Activated naive CD4-positive, alpha-beta T cell treated with anti-CD3 and anti-CD28 coated beads, Interleukin-2, amount 50 U/mL, for 72 hours (primary cell): ENCODE measurements at places on chromosomes 7 and 10.

- DNase-seq: no peak
These were observed 31.9 kb downstream of the DUSP5 start for GRCh38 chr10:110529596-110530011.

GRCh38 chr10:22911889-22912762 is 15.7 kb upstream of the ARMC3 start:
- no peak for DNase-seq

GRCh38 chr7:120709972-120710320 is 148.0 kb downstream of the TSPAN12 start:
- no peak for DNase-seq

GRCh38 chr10:59711871-59712494 is 2.3 kb upstream of the SLC16A9 start:
- DNase-seq: no peak

DNA sequence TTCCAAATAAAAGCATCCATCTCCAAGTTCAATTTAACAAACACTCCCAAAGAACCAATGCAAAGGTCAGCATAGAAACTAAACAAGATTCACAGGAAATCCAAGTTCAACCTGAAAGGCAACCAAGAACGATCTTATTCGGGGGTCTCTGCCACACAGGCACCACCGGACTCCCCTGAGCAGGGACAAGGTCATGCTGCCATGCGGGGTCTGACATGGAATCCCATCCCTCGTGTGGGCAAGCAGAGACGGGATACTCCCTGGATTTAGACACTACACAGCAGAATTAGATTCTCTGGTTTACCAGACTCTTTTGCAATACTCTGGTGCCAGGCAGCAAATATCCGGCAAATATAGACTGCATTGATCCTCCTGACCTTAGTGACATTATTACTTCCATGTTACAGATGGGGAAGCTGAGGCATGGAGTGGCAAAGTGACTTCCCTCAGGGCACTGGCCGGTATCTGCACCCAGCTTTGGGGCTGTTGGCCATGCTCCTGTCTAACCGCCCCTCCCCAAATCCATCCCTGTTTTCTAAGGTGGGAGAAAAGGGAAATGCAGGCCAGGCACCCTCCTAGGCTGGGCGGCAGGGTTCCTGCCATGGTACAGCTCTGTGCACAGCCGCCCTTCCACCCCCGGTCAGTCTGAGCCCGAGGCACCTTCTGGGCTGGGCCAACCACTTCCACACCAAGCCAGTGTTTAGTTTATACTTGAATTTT is 111.8 kb downstream of the VIPR2 start:
- no peak for DNase-seq

GRCh38 chr7:66039094-66039670 is 36.4 kb upstream of the ASL start:
- DNase-seq: no peak

DNA sequence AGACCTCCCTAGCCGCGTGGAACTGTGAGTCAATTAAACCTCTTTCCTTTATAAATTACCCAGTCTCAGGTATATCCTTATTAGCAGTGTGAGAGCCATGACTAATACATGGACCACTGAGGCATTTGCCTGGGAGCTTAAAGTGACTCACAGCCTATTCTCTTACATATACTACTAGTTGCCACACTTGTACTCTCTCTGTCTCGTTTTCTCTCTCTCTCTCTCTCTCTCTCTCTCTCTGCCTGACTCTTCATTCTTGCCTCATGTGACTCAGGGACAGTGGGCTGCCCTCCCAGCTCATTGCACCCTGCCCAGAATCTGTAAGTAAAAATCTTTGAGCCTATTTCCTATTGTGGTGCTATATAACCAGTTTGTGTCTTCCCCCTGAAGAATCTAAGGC is 238.5 kb upstream of the MAGI2 start:
- DNase-seq: no peak

GRCh38 chr10:47350671-47351640 is 2.8 kb downstream of the RBP3 start:
- DNase-seq: peak; percentile 40

DNA sequence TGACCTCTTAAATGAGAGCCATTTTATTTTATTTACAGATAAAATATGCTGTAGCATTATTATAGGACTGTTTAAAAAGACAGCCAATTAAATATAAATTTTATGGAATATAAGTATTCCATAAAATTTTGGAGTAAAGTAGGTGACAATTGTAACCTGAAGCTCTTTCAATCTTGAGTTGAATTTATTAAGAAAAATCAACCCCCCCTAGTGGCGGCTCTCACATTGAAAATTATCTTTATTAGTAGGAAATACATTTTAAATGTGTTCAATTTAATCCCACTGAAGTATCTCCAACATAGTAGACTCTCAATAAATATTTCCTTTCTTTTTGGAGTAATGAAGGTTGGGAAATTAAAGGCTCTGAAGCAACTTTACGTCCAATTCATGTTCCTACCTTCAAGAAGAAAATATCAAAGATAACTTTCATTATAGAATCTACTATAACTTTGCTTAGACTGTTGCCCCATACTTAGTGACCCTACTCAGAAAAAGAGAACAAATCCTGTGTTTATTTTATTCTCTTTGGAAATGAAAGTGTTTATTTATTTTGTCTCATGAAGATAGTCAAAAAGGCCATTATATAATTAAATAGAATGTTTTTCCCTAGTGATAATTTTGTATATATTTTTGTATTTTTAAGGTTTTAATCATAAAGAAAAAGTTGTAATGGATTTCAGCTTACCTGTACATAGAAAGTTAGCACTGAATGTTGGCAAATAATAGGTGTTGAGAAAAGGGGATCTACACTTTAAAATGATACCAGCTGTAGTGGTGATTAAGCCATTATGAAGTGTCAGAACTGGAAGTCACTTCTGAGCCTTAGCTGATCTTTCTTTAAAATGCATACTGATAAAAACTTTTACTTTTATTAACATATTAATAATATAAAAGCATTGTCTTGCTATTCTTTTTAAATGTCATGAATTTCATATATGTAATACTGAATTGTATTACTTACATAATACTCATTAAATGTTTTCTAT is 3.3 kb downstream of the AHR start:
- DNase-seq: no peak

DNA sequence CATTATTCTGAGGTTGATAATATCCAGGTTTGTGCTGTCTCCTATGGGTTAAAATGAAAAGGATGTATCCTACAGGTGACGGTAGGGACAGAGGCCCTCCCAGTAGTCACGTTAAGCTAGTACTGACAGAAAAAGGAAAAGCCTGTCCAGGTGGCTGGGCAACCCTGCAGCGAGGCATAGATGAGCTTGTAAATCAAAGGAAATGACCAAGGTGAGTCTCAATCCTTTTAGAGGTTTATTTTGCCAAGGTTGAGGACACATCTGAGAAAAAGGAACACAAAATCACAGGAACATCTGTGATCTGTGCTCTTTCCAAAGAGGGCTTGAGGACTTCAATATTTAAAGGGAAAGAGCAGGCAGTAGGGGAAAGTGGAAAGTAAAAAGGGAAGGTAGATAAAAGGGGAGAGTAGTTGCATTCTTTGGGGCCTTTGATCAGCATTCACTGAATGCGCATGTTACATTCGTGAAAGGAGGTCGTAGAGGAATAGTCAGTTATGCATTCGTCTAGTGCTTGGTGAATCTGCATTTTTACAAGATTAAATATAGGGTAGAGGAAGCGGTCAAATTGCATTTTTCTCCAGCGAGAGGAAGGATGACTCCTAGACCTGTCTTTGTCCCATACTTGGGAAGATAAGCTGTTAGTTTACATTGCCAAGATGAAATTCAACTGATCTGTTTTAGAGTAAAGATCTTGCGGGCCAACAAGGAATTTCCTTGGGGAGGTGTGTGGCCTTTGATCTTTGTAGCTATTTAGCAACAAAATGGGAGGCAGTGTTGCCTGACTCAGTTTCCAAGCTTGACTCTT is 884 bp upstream of the GSTO1 start:
- no peak for DNase-seq

DNA sequence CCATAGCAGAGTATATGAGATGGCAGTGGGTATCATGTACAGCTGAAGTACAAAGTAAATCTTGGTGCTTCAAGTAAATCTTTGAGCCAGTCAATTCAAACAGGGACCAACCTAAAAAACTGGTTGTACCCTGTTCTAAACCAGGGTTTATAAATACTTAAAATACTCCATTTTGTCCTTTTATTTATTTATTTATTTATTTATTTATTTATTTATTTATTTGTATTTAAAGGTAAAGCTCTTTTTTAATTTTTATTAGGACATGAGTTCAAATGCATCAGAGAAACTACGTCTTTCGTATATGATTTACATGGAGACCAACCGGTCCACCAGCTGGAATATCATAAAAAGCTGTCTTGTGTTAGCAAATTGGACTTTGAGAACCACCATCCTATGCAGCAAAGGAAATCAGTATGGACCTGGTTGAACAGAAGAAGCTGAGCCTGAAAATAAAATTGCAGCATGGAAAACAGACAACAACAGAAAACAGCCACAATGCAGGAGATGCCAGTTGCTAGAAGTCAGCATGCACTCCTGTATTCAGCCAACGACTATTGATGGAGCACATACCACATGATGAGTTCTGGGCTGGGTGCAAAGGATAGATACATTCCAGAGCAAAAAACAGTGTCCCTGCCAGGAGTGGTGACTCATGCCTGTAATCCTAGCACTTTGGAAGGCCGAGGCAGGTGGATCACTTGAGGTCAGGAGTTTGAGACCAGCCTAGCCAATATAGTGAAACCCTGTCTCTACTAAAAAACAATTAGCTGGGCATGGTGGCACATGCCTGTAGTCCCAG is 60.0 kb downstream of the PLXNA4 start:
- DNase-seq: no peak

- DNase-seq: no peak
These were observed 4.3 kb downstream of the HOXA10 start for GRCh38 chr7:27169658-27170425.

DNA sequence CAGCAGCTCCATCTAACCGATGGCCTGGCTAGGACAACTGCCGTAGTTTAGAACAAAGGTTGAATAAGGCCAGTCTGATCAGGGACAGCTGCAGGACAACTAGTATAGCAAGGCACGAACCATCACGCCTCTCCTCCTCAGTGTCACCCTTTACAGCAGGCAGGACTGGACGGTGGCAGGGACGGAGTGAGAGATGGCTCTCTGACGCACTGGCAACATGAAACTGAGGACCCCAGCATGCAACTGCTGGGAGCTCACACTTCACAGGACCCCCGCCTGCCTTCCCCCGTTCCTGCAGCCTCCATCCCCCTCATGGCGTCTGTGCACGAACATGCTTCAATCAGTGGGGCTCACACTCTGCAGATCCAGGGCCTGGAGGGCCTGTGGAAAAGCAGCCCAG is 53.7 kb downstream of the ZRANB1 start:
- no peak for DNase-seq

DNA sequence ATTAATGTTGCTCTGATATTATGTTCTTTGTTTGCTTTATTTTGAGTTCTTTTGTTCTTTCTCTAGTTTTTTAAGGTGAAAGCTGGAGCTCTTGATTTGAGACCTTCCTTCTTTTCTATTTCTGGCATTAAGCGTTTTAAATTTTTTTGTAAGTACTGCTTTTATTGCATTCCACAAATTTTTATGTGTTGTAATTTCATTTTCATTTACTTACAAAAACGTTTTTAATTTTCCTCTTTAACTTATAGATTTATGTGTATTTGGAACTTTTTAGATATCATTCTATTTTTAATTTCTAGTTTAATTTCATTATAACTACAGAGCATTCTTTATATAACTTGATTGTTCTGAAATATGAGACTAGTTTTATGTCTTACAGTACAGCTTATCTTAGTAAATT is 395.6 kb downstream of the ETV1 start:
- DNase-seq: no peak

GRCh38 chr10:12909182-12909835 is 92.2 kb downstream of the CCDC3 start:
- DNase-seq: no peak

- no peak for DNase-seq
These were observed 54.5 kb downstream of the RAB18 start for GRCh38 chr10:27558612-27559020.

GRCh38 chr7:17043012-17043877 is 161.5 kb upstream of the AGR3 start:
- DNase-seq: no peak

DNA sequence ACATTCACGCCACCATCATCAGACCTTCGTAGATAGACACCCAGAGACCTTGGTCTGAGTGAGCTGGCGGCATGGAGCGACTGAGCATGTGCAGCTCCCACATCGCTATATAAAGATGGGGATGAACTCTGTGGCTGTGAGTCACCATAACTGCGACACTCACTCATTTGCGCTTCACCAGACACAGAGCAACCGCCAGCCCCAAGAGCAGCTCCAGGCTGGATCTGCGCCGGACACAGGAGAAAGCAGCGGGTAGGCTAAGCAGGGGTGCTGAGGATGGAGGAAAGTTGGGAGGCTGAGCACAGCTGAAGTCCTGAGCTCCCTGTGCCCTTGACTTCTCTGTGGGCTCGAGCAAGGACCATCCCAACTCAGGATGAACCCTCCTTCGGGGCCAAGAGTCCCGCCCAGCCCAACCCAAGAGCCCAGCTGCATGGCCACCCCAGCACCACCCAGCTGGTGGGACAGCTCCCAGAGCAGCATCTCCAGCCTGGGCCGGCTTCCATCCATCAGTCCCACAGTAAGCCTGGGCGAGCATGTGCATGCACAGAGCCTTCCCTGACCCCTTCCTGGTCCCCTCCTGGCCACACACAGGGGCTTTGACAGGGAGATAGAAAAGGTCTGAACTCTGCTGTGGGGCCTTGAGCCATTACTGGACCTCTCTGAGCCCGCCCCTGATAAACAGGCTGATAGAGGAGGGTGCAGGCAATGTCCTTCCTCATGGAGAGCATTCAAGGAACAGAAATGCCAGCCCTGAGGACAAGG is at the start of gene OPN4:
Gene OPN4, plus strand, starts transcription at position 137 of the 762 bp plus-strand sequence. Its CDS starts 237 bp downstream, at position 374.
- DNase-seq: peak; percentile 34

DNA sequence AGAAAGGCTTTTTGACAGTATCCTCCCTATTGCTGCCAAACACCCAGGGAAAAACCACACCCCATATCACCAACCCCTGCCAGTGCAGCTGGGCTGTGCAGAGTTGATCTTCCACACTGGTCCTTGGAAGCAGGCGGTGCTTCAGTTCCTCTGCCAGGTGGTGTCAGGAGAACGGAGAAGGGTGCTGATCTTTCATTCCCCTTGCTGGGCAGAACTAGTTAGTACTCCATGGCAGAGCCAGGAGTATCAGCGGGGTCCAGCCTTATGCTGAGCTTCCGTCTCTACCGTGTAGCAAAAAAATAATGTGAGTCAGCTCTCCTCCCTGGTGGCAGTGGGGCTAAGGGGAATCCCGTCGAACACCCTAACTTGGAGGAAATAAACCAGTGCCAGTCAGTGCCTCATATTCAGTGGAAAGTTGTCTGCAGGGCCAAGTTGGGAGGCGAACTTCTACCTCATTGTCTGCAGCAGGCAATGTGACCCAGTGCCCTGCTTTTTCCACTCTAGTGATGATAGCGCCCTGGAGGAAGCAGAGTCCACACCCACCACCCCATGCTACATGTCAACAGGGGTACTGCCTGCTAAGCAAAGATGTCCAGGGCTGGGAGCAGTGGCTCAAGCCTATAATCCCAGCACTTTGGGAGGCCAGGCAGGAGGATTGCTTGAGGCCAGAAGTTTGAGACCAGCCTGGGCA is 175.4 kb downstream of the AUTS2 start:
- no peak for DNase-seq

DNA sequence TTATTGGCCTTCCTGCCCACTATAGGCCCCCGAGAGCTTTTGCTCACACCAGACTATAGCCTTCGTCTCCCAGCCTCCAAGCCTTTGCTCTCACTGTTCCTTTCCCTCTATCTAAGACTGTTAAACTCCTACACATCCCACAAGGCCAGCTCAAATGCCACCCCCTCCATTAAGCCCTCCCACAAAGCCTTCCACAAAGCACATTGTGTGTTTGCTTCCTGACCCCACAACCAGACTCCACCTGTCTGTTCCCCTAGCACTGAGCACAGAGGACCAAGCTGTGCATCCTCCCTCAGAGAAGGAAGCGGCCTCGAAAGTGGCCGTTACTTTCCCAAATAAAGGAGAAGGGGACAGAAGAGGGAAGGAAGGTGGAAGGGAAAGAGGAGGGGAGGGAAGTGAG is 1.3 kb downstream of the LOXL4 start:
- DNase-seq: no peak
